PC-9 (cell line): ENCODE measurements at places on chromosomes 1 and 21. TPM values are rescaled to one million over a fixed set of nuclear protein-coding genes. Genes with fewer than 3 reads are reported as not detected.

Gene TMOD4
- total RNA-seq = 1.2 TPM in 1 of 2 replicates, not detected in the other

Gene FCGR3A
- total RNA-seq = not detected in 2 replicates

DNA sequence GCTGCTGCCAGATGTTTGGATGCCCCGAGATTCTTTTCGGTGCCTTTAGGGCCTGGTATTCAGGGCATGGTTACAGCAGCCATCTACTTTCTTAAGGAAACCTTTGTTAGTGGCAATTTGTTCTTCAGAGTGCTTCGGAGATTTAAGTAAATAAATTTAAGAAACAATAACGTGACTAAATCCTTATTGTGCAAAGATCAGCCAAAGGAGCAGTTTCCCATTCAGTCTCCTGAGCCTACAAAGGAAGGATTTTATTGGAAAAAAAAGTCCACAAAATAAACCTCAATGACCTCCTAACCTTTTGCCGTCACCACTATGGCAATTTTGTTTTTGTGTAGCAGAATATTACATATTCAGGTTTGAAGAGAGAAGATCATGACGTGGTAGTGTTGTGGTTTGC is 231.1 kb downstream of the PBX1 start:
- H3K36me3 ChIP-seq = 0 out of 2 replicates have a peak, but pooled peaks cover 5% of the 10 kb centered on the region
- H3K27ac ChIP-seq = no peak overlapping the region
- H3K27me3 ChIP-seq = no peaks in the 10 kb centered on the region
- H3K4me3 ChIP-seq = no peak overlapping the region

- no peaks in the 10 kb centered on the region for H3K36me3 ChIP-seq
- DNase-seq = no peak
- no peak overlapping the region for H3K27ac ChIP-seq
- no peak overlapping the region for H3K4me3 ChIP-seq
- no peaks in the 10 kb centered on the region for H3K4me1 ChIP-seq
- H3K27me3 ChIP-seq = no peaks in the 10 kb centered on the region
Measured at GRCh38 chr1:179187735-179188471, 41.6 kb downstream of the ABL2 start.
